Stimulated activated naive B cell treated with anti-CD40 and anti-IgM and Interleukin-4, amounts not matched to agents 10 μg/mL and 1 μg/mL and 100 μg/mL, for 72 hours (primary cell): ENCODE measurements at places on chromosomes 7 and 10.
A peak's percentile ranks its signal among the peaks of the same experiment; 100 is the strongest.

DNA sequence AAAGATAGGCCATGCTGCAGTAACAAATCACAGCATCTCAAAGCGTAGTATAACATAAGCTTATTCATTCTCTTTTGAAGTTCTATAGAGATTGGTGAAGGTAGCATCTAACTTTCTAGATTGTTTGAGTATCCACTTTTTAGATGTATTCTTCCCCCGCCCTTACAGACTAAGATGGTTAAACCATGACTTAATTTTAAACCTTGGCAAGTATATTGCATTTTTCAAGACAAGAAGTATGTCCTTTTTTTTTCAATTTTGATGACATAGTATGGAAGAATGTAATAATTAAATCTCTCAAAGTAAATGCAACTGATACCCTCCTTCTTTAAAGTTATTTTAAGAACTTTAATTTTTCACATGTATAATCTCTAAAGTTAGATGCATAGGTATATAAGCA lies 190.0 kb downstream of the KCND2 start:
- no peaks in the 10 kb centered on the region for H3K4me1 ChIP-seq
- DNase-seq = no peak
- no peaks in the 10 kb centered on the region for H3K27me3 ChIP-seq
- H3K36me3 ChIP-seq = no peaks in the 10 kb centered on the region
- no peak overlapping the region for H3K4me3 ChIP-seq

DNA sequence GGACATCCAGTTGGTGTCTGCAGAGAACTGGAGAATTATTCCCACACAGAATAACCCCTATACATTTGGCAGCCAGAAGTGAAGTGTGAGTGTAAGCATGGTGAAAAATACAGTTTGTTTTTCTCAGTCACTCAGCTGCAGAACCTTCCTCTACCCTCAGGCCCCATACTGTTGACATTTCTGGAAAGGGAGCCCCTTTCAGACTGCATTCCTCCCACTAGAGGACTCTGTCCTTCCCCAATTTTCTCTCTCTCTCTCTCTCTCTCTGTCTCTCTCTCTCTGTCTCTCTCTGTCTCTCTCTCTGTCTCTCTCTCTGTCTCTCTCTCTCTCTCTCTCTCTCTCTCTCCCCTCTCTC lies 86.8 kb upstream of the STEAP1B start:
- H3K27me3 ChIP-seq = no peaks in the 10 kb centered on the region
- H3K4me3 ChIP-seq = peak overlapping the region; percentile 72
- H3K36me3 ChIP-seq = peaks cover 32% of the 10 kb centered on the region
- peak overlapping the region; percentile 53 for H3K27ac ChIP-seq
- peaks cover 70% of the 10 kb centered on the region for H3K4me1 ChIP-seq

- H3K27ac ChIP-seq = peak overlapping the region; percentile 100
- H3K27me3 ChIP-seq = no peaks in the 10 kb centered on the region
- H3K4me3 ChIP-seq = peak overlapping the region; percentile 92
- H3K4me1 ChIP-seq = peaks cover 50% of the 10 kb centered on the region
Observed at GRCh38 chr10:102394801-102395399, 605 bp upstream of the NFKB2 start.

GRCh38 chr7:128389618-128390329 lies 20.0 kb downstream of the IMPDH1 start:
- no peak for DNase-seq
- peaks cover 9% of the 10 kb centered on the region for H3K27me3 ChIP-seq
- no peak overlapping the region for H3K27ac ChIP-seq
- H3K4me3 ChIP-seq = no peak overlapping the region

GRCh38 chr10:47339186-47339735 lies 8.9 kb upstream of the RBP3 start:
- H3K36me3 ChIP-seq = no peaks in the 10 kb centered on the region
- no peak overlapping the region for H3K27ac ChIP-seq
- peaks cover 30% of the 10 kb centered on the region for H3K27me3 ChIP-seq

- peaks cover under 1% of the 10 kb centered on the region for H3K36me3 ChIP-seq
- H3K4me3 ChIP-seq = no peak overlapping the region
- no peak for DNase-seq
- peaks cover 17% of the 10 kb centered on the region for H3K27me3 ChIP-seq
- H3K27ac ChIP-seq = no peak overlapping the region
Observed at GRCh38 chr10:69446650-69447151, 4.6 kb upstream of the TSPAN15 start.

GRCh38 chr10:85961073-85961472 lies 405.5 kb downstream of the GRID1 start:
- no peaks in the 10 kb centered on the region for H3K36me3 ChIP-seq
- DNase-seq = no peak
- peaks cover 25% of the 10 kb centered on the region for H3K27me3 ChIP-seq
- no peak overlapping the region for H3K27ac ChIP-seq

DNA sequence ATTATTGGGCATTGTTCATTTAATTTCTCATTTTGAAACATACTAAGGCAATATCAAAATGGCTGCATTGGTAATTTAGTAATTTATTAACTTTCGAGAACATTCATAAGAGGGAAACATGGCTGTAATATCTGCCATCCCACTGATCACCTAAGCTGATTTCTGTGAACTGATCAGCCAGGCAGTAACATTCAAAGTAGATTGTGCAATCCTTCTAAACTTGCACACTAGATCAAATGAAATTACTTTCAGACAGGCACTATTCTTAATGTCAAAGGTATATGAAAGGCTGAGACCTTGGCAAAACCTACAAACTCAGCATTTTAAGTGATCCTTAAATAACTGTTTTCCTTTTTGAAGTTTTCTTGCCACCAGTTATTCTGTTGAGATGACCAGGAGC lies 290.7 kb downstream of the CACNA2D1 start:
- H3K4me1 ChIP-seq = no peaks in the 10 kb centered on the region
- DNase-seq = no peak
- no peaks in the 10 kb centered on the region for H3K36me3 ChIP-seq
- H3K27me3 ChIP-seq = no peaks in the 10 kb centered on the region

DNA sequence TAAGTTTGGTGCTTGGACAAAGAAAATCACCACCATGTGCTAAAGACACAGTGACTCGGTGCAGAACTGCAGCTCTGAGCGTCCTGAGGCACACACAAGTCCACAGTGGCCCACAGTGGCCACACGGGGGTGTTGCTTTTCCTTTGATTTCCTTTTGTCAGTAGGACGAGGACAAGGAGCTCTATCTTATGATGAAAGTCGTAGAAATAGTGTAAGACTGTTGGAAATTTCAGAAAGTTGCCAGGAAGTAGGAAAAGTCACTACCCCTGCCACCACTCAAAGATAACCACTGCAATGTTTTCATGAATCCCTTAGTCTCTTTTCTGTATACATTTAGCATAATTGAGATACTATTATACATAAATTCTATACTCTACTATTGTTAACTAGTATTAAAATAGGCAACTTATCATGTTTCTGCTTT lies 146.0 kb downstream of the TNS3 start:
- peaks cover 35% of the 10 kb centered on the region for H3K36me3 ChIP-seq
- H3K4me1 ChIP-seq = peaks cover 9% of the 10 kb centered on the region
- no peak overlapping the region for H3K4me3 ChIP-seq
- no peak for DNase-seq
- H3K27ac ChIP-seq = no peak overlapping the region

- H3K4me1 ChIP-seq = peaks cover 4% of the 10 kb centered on the region
- no peak overlapping the region for H3K4me3 ChIP-seq
- H3K27ac ChIP-seq = no peak overlapping the region
- peaks cover 45% of the 10 kb centered on the region for H3K27me3 ChIP-seq
- H3K36me3 ChIP-seq = peaks cover 5% of the 10 kb centered on the region
- DNase-seq = no peak
Observed at GRCh38 chr7:1662101-1662500, 8.0 kb upstream of the ELFN1 start.

GRCh38 chr10:97062046-97062445 lies 123.7 kb downstream of the SLIT1 start:
- H3K4me1 ChIP-seq = no peaks in the 10 kb centered on the region
- no peak overlapping the region for H3K27ac ChIP-seq
- no peak for DNase-seq
- H3K27me3 ChIP-seq = peaks cover 21% of the 10 kb centered on the region
- H3K36me3 ChIP-seq = no peaks in the 10 kb centered on the region

- no peaks in the 10 kb centered on the region for H3K36me3 ChIP-seq
- no peak overlapping the region for H3K27ac ChIP-seq
- H3K27me3 ChIP-seq = no peaks in the 10 kb centered on the region
- no peak overlapping the region for H3K4me3 ChIP-seq
- H3K4me1 ChIP-seq = no peaks in the 10 kb centered on the region
Observed at GRCh38 chr10:106799776-106800175, 364.7 kb downstream of the SORCS1 start.

DNA sequence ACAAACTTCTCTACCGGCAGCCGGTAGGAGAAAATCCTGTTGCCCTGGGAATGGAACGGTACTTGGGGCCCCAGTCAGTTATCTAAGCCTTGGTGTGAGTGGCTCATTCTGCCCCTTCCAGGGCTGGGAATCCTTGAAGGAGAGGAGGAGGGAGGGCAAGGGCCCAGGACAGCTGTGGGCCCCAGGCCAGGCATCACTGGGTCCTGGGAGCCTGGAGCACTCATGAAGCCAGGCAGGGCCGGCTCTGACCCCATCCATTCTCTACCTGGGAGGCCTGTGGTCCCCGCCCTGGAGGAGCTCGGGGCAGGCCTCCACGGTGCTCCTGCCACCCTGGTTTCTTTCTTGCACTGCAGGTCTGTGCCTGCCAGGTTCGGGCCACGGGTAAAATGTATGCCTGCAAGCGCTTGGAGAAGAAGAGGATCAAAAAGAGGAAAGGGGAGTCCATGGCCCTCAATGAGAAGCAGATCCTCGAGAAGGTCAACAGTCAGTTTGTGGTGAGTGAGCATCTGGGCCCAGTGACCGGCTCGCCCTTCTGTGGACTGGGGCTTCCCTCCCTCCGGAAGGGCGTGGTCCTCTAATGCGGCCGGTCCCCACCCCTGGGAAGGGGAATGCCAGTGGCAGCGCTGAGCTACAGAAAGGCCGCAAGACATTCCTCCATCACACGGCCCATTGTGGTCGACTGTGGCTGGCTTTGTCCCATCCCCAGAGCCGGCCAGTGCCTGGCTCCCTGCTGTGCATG lies 111.3 kb downstream of the RGS10 start:
- DNase-seq = no peak
- H3K27ac ChIP-seq = no peak overlapping the region
- no peaks in the 10 kb centered on the region for H3K4me1 ChIP-seq
- H3K27me3 ChIP-seq = no peaks in the 10 kb centered on the region

- DNase-seq = no peak
- H3K27me3 ChIP-seq = no peaks in the 10 kb centered on the region
- H3K4me3 ChIP-seq = no peak overlapping the region
Observed at GRCh38 chr7:79055722-79056415, 397.6 kb downstream of the MAGI2 start.

DNA sequence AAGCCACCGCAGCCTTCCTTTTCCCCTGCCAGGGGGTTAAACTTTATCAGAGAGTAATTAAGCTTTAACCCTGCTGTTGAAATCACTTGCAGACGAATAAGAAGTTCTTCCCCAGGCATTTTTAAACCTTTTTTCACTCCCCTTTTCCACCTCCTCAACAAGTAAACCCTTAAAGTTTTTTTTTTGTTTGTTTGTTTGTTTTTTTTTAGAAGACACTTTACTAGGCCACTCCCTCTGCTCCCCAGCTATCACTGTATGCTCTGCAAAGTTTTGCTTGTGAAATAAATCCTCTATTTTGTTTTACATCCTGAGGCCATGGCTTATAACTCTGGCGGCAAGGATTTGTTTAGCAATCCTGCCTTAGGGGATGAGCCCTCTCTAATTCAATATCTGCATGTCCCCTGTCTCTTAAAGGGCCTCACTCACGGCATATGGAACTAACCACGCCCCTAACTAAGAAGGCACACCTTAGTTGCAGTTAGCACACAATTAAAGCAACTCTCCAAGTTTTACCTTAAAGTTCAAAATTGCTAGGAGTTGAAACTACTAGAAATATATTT lies 1354.7 kb upstream of the LRRTM3 start:
- no peaks in the 10 kb centered on the region for H3K27me3 ChIP-seq
- H3K4me3 ChIP-seq = no peak overlapping the region
- H3K27ac ChIP-seq = no peak overlapping the region
- H3K36me3 ChIP-seq = no peaks in the 10 kb centered on the region
- no peaks in the 10 kb centered on the region for H3K4me1 ChIP-seq
- DNase-seq = no peak

- peaks cover 1% of the 10 kb centered on the region for H3K4me1 ChIP-seq
- no peaks in the 10 kb centered on the region for H3K27me3 ChIP-seq
- no peak overlapping the region for H3K4me3 ChIP-seq
- H3K36me3 ChIP-seq = no peaks in the 10 kb centered on the region
- no peak for DNase-seq
Observed at GRCh38 chr10:88981435-88981834, 9.2 kb upstream of the FAS start.

DNA sequence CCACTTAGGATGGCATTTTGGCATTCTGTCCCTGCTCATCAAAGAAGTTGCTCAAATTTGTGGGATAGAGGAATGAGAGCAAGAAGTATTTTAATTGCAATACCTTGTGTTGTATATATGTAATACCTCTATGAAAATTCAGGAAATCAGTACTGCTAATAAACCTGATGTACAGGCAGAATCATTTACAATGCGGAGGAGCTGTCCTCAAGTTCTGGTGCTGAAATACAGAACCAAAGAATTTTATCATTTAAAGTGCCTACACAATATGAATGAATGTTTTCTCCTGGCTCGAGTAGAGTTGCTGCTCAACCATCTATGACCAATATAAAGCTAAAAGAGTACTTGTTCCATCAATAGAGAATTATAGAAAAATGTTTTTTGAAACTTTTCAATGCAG lies 305.8 kb downstream of the PLXNA4 start:
- no peaks in the 10 kb centered on the region for H3K27me3 ChIP-seq
- DNase-seq = no peak
- no peaks in the 10 kb centered on the region for H3K4me1 ChIP-seq
- no peaks in the 10 kb centered on the region for H3K36me3 ChIP-seq

GRCh38 chr7:45885264-45885882 lies 2.9 kb upstream of the IGFBP1 start:
- H3K4me3 ChIP-seq = no peak overlapping the region
- no peaks in the 10 kb centered on the region for H3K36me3 ChIP-seq
- peaks cover 61% of the 10 kb centered on the region for H3K27me3 ChIP-seq
- peaks cover 4% of the 10 kb centered on the region for H3K4me1 ChIP-seq
- no peak for DNase-seq

DNA sequence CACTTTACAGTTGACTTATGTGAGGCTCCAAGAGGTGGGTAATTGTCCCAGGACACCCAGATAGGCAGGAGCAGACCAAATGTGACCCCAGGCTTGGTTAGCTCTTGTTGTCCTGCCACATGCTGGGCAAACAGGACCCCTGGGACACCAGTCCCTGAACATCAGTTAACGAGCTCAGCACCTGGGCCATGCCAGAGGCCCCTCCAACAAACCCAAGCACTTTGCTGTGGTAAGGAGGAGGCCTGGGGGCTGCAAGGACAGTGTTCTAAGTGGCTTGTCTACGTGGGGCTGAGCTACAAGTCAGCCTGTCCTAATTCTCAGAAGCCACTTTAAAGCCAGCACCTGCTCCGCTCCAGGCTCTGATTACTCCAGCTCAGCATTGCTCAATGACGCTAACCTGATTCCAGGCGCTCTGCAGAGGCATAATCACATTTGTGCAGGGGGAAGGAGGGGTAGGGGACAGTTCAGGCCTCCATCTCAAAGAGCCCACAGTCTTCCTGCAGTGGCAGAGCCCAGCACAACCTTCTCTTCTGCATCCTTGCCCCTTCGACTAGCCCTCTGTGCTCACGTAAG lies 57.2 kb downstream of the DDC start:
- no peak overlapping the region for H3K4me3 ChIP-seq
- no peak for DNase-seq
- no peaks in the 10 kb centered on the region for H3K4me1 ChIP-seq
- H3K27me3 ChIP-seq = peaks cover 13% of the 10 kb centered on the region
- H3K36me3 ChIP-seq = no peaks in the 10 kb centered on the region

- no peak overlapping the region for H3K27ac ChIP-seq
- no peak for DNase-seq
- H3K4me3 ChIP-seq = no peak overlapping the region
- peaks cover 5% of the 10 kb centered on the region for H3K4me1 ChIP-seq
- peaks cover 11% of the 10 kb centered on the region for H3K36me3 ChIP-seq
Observed at GRCh38 chr10:60270426-60270825, 119.2 kb downstream of the ANK3 start.
